Brain microvascular endothelial cell (primary cell): ENCODE measurements at places on chromosomes 7 and 10.

- DNase-seq: no peak
Measured at GRCh38 chr7:80763289-80763688, 124.8 kb downstream of the CD36 start.

- peak; percentile 57 for DNase-seq
Measured at GRCh38 chr10:28241741-28242399, 61.0 kb downstream of the MPP7 start.

GRCh38 chr10:72904806-72905205, 11.3 kb downstream of the OIT3 start:
- DNase-seq: no peak

- no peak for DNase-seq
Measured at GRCh38 chr10:102682416-102682815, 31.8 kb downstream of the ARL3 start.

DNA sequence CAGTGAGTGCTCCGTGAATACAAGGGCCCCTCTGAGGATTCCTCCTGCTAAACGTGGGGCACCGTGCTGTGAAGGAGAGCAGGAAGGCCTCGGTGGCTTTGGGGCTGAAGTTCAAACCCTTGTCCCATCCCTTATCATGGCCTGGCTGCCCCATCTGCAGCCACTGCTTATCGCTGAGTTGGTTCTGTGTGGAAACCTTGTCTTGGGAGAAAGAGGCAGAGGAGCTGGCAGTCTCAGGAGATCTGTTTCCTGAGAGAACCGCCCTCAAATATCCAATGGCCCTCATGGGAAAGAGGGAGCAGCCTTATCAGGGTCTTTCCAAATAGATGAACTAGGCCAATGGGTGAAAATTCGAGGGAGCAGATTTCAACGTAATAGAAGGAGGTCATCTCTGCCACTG, 52.0 kb upstream of the NRF1 start:
- no peak for DNase-seq

GRCh38 chr7:51456431-51457060, 139.9 kb upstream of the COBL start:
- no peak for DNase-seq

DNA sequence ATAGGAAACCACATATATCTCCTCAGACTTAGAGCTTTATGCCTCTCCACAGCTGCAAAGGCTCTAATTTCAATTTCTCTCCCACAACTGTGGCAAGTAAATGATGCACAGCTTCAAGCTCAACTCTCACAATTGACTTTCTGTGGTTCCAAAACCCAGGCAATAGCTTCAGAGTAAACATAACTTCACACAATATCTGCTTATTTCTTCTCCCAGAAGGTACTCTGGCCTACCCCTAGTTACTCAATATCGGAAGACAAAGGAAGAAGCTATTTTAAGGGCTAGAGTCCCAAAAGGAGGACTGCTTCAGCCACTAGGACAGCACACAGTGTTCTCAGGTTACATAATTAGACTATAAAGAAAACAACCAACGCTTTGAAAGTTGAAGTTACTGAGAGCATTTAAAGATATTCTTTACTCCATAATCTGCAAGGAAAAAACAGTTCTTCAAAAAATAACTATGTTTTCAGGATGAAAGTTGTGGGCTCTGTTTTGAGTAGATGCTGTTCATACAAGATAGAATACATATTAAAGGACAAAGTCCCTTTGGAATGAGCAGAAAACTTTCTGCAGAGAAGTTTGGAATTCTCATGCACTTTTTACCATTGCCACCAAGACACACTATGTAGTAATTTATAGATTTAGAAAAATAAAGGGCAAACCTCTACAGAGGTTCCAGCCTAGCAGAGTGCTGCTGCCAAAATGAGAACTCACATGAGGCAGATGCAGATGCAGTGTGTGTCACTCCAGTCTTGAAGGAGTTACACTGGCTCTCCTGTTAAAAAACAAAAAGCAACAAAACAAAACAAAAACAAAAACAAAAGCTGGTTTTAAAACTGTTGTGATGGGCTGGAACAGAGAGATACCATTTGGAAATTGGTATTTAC, 81.8 kb downstream of the NT5C2 start:
- no peak for DNase-seq

GRCh38 chr7:116329686-116330503, 119.6 kb downstream of the TES start:
- DNase-seq: no peak

- DNase-seq: peak; percentile 43
Measured at GRCh38 chr10:31353574-31353973, 34.6 kb downstream of the ZEB1 start.

- no peak for DNase-seq
Measured at GRCh38 chr10:123938890-123939289, 47.3 kb upstream of the CPXM2 start.

GRCh38 chr10:86688398-86688921, 20.1 kb downstream of the LDB3 start:
- DNase-seq: peak; percentile 56

GRCh38 chr10:130740915-130741750, 570.4 kb downstream of the TCERG1L start:
- no peak for DNase-seq

- no peak for DNase-seq
Measured at GRCh38 chr7:111753968-111754367, 191.7 kb upstream of the IMMP2L start.

DNA sequence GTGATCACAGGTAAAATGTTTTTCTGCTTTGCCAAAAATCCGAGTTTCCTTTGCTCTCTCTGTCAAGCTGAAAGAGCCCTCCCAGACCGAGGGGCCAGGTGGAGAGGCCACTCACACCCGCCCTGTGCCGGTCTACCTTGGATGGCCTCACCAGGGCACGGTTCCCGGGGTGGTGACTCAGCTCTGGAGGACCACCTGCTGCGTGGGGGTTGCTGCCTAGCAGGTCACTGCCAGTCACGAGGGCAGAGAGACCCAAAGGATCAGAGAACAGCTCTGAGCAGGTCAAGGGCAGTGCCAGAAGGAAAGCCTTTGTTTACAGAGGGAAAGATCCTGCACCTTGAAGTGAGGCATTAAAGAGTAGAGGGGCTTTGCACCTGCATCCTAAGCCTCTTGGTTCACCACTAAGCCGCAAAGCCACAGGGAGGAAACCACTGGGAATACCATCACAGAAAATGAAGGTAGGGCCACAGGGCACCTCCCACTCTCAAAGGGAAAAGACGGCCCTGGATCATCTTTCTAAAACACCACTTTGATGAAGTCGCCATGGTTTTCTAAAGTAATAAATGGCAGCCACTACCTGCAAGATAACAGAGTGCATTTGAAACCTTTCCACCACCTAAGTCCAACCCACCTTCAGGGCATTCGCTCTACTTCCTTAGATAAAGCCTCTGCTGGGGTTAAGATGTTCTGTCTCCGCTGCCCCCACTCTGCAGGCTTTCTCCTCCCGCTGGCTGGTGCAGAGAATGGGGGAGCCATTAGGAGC, 160.3 kb upstream of the KLF14 start:
- DNase-seq: no peak

- DNase-seq: peak; percentile 39
Measured at GRCh38 chr7:91949221-91950009, 8.8 kb downstream of the AKAP9 start.
